ENCODE measurements at places on chromosomes 5 and 9.

GRCh38 chr5:138508958-138509357 is 34.1 kb downstream of the ETF1 start:
- DNase-seq: no peak

DNA sequence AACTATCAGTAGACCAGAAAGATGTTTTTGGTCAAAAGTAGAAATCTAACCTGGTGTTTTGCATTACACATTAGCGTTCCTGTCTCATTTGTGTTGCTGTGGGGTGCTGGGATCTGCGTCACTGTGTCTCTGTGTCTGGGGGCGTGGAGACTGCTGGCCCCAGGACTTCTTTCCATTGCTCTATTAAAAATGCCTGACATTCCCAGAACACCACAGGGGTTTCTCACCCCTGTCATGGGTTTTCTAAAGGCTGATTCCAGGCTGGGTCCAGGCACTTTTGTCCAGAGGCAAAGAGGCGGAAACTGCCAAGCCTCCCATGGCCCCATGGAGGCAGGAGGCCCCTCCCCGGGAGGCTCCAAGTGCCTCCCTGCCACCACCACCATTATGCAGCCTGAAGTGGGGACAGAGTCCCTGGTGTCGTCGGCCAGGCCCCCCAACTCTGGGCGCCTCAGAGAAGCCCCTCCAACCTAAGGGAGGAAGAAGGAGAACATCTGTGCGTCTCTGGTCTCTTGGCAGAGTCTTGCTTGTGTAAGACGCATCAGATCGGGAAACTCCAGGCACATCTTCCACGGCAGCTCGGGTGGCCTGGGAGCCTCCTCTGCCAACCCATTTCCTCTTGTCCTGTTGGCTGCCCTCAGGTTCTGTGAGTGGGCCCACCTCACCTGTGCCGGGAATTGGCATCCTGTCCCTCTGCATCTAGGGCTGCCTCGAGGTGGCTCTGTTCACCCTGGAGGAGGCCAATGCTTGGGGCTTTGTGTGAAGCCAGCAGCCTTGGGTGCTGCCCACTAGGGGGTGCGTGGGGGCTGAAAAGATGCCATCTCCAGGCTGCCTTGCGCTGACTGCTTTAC is 13.8 kb upstream of the PLEKHG4B start:
- no peak for DNase-seq

- no peak for DNase-seq
Measured at GRCh38 chr5:136026636-136027035, 2.2 kb upstream of the TGFBI start.

DNA sequence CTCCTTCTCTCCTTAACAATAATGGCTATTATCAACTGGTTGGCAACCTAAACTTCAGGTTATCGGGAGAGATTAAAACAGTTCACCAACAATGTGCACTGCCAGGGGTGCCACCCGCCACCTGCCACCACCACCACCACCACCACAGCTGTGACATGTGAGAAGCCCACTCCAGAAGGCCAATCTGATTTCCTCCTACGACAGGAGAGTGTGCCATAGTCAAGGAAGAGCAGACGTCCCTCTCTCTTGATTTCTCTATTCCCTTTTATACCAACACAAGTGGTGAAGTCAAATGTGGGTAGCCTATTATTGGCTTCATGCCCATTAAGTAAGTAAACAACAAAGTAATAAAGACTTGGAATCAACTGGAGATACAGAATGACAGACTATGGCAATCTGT is 22.4 kb downstream of the GNAQ start:
- no peak for DNase-seq

- DNase-seq: no peak
Measured at GRCh38 chr9:124392254-124392870, 22.9 kb downstream of the PSMB7 start.

GRCh38 chr9:111615928-111616327 is 15.2 kb upstream of the DNAJC25 start:
- no peak for DNase-seq

GRCh38 chr9:91647371-91647770 is 223.7 kb upstream of the NFIL3 start:
- no peak for DNase-seq

DNA sequence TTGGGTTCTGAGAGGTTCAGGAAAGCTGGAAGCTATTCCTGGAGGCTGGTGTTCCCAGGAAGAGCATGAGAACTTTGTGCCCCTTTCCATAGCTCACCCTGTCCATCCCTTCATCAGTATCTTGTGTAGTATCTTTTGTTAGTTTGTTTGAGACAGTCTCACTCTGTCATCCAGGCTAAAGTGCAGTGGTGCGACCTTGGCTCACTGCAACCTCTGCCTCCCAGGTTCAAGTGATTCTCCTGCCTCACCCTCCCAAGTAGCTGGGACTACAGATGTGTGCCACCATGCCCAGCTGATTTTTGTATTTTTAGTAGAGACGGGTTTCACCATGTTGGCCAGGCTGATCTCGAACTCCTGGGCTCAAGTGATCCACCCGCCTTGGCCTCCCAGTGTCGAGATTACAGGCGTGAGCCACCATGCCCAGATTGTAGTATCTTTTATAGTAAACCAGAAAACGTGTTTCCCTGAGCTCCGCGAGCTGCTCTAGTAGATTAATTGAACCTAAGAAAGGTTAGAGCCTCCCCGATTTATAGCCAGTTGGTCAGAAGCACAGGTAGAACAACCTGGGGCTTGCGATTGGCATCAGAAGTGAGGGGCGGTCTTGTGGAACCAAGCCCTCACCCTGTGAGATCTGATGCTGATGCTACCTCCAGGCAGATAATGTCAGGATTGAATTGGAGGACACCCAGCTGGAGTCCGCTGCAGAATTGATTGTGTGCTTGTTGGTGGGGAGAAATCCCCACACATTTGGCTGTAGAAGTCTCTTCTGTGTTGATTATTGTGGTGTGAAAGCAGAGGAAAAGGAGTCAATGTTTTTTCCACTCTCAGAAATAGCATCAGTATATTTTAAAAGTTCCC is 32.3 kb downstream of the ATP6V0E1 start:
- no peak for DNase-seq

GRCh38 chr5:97042996-97043395 is 99.4 kb downstream of the LIX1 start:
- no peak for DNase-seq

DNA sequence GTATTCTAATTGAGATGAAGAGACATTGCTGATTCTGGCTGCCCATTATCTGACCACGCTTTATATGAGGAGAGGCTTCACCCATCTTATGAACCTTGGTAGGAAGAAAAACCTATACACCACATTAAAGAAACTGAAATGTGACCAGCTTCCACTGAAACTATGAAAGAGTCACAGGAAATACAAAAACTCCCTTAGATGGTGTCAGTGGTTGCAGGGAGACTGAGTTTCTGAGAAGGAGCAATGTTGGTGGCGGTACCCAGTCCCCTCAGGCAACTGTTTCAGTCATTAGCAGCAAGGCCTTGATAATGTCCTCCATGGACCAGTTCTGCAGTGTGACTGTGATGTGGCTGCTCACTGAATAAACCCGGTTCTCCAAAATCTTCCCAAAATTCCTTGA is 110.5 kb upstream of the FTMT start:
- no peak for DNase-seq

GRCh38 chr9:127231666-127232065 is 32.9 kb upstream of the GARNL3 start:
- no peak for DNase-seq

Measured in stimulated activated CD4-positive, alpha-beta T cell treated with anti-CD3 and anti-CD28 coated beads, Interleukin-4, amount 100 ng/mL, for 4 hours (primary cell).